AG08395 (cell line): ENCODE measurements at places on chromosomes 7 and 10.

- peak; percentile 26 for DNase-seq
These were observed 786 bp upstream of the CNOT4 start for GRCh38 chr7:135510592-135511183.

GRCh38 chr10:119251315-119251708 lies 43.9 kb downstream of the GRK5 start:
- peak; percentile 65 for DNase-seq

DNA sequence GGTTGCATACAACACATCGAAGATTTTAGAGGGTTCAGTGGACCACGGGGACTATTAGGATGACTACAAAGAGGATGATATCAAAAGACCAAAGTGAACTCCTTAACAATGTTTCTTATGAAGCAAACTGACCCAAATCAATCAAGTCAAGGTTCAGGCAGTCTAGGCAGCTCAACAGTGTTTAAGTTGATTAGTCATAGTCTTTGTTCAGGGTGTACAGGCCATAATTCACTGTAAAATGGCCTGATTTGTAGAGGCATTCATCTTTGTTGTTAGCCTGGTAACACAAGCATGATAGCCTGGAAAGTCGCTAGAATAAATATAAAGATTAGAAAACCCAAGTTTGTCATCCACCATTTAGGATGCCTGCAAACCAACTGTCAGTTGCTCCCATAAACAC lies 32.6 kb downstream of the ANTXRL start:
- DNase-seq: no peak

- DNase-seq: no peak
These were observed 190.3 kb upstream of the TMEM196 start for GRCh38 chr7:19963695-19964094.

DNA sequence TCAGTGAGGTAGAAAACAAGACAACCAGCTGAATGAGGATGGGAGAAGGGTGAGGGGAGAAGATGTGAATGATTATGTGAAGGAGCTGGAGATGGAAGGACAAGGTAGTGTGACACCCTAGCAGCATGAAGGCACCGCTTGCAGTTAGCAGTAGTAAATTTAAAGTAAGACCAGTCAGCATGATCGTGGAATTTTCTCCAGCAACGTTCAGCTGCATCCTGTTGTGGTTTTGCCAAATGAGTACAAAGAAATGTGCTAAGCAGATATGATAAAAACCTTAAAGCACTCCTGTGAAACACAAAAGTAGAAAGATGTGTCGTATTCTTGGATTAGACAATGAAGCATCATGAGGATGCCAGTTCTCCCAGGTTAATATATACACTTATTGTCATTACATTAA lies 34.1 kb upstream of the IFRD1 start:
- DNase-seq: no peak

DNA sequence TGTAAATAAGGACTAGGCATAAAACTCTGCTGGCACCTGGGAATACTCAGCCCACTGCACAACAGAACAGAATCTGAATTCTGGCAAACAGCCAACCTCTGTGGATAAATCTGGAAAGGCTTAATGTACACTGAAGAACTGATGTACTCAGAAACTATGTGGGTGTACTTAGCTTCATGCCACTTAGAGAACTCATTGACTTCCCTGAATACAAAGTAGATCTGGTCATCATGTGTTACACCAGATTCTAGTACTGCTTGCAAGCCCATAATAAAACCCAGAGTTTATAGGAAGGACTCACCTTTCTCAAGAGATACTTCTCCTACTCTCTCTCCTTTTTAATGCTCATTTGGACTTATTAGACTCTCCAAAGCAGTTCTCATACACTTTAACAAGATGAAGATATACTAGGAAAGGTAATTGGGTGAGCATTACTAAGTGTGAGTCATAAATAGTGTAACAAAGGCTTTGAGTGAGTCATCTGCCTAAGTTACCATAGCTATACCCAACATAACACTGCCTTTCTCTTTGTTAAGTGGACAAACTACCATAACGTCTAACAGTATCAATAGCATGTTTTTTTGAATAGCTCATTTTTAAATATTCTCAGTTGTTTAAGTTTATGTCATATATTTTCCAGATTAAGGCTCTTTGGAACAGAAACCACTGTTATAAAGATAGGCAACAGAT lies 309.1 kb downstream of the MDFIC start:
- DNase-seq: peak; percentile 82

DNA sequence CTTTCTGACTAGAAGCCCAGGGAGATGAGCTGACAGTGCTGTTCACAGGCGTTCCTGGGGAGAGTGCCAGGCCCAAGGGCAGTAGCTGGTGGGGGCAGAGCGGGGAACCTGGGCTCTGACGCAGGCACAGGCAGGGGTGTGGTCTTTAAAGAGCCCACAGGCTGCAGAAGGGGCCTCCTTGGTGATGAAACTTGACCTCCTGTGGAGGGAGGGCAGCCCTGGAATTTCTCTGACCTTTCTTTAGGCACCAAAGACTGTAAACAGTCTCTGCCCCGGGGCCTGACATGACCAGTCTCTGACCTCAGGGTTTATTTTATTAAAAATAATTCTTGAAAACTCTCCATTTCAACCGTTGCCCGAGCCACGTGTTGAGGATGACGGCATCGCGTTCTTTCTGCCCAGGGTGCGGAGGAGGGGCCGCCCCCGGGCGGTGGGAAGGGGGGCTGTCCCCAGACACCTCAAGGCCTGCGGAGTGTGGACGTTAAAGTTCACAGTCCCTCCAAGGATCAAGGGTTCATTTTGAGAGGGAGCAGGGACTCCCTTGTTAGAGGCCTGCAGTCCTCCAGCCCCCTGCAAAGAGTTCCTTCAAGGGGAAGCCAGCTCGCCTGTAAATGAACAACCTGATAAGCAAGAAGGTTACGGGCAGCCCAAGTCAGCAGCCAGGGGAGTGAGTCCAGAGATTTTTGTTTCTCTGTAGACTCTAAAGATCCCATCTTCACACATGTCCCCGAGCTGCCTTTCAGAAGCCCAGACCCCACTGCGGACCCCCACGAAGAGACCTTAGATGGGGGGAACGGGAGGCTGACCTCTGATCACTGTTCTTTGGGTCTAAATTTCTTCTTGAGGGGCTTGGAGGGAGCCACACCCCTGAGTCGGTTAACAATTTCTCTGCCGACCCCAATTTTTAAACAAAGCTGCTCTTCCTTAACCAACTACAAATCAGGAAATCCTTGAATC lies 128.9 kb downstream of the VIPR2 start:
- no peak for DNase-seq

- peak; percentile 46 for DNase-seq
These were observed 120.1 kb downstream of the ELAPOR2 start for GRCh38 chr7:86939197-86939814.

DNA sequence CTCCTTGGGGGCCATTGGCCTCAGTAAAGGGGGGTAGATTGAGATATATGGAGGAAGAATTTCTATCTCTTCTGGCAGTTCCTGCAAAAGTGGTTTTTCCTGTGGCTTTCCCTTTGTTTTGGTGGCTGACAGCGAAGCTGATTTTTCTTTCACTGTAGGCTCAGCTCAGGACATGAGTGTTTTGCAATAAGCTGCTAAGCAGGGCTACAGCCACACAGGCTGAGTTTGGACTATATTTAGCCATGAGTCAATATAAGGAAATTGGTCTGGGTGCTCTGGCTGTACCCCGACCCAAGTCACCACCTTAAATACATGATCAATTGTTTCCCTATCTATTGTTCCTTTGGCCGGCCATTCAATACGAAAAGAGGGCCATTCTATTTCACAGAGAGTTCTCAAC lies 212.7 kb upstream of the KCND2 start:
- no peak for DNase-seq

- DNase-seq: no peak
These were observed 1031.1 kb downstream of the SORCS1 start for GRCh38 chr10:106133451-106133850.

GRCh38 chr7:44764081-44764480 lies 15.4 kb downstream of the ZMIZ2 start:
- DNase-seq: no peak

DNA sequence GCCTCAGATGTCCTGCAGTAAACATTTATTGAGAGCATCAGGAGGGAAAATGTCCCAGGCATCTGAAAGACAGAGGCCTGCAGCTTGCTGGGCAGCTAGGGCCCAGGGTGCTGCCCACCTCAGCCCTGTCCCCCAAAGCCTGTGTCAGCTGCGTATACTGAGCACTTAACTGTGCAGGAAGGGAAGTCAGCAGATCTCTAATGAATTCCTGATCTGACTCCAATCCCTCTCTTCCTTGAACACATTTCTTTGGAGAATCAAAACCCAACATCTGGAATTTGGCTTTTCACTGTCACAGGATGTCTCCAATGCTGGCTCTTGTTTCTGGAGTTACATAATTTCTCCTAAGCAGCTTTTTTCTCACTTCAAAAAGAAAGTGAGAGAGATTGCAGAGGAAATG lies 364.7 kb upstream of the NFE2L3 start:
- DNase-seq: no peak

DNA sequence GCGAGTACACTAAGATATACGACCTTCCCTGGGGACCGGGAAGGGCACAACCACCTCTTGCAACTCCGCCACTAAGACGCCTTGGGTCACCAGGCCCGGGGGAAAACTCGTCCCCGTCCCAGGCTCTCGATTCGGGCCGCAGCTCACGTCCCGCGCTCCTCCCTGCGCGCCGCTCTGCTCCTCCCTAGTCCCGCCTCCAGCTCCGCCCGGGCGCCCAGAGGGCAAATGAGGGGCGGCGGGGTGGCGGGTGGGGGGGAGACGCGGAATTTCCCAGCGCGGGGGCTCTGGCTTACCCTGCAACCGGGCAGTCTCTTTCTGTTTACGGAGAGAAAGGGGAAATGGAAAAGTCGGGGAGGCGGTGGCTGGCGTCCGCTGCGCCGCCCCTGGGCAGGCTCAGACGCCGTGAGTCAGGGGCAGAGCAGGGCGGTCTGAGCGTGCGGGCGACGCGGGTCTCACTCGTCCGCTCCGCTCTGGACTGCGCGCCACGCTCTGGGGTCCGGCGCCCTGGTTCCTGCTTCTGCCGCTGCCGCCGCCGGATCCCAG lies at the start of gene MAP3K8:
TSS of gene MAP3K8 (plus strand) at position 455 of the 543 bp plus-strand sequence. CDS start 4,755 bp downstream, outside the sequence.
- peak; percentile 85 for DNase-seq

- DNase-seq: peak; percentile 75
These were observed 19.6 kb upstream of the GPR37 start for GRCh38 chr7:124784879-124785818.

GRCh38 chr7:19375976-19376375 lies 230.8 kb upstream of the FERD3L start:
- no peak for DNase-seq

DNA sequence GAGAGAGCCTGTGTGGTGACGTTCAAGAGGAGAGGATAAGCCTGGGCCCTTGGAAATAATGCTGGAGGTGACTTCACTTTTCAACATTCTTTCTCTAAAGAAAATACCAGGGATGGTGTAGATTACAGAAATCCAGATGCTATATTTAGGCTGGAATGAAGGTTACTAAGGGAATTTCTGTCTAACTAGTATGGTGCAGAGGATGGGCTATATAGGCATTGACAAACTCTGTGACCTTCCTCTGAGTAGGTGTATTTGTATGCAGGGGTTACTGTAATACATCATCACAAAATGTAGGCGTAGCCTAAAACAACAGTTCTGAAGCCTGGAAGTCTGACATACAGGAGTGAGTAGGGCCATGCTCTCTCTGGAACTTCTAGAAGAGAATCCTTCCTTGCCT lies 155.3 kb upstream of the INHBA start:
- DNase-seq: no peak

- peak; percentile 89 for DNase-seq
These were observed 64.0 kb downstream of the OAT start for GRCh38 chr10:124354411-124355382.

DNA sequence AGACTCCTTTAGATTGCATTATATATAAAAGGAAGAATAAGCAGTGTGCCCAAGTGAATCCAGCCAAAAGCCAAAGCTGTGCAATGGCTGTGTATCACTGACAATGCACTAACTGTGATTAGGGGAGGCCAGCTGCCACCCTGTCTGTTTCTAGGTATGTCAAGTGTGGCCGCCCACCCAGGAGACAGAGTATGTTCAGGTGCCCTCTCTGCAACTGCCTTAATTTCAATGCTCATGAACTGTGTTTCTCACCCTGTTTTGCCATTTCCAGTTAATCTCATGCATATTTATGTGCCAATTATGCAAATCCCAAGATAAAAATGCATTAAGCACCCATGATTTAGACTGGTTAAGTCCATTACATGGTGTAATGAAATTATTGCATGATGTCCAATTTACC lies 159.4 kb downstream of the FRMD4A start:
- DNase-seq: no peak

DNA sequence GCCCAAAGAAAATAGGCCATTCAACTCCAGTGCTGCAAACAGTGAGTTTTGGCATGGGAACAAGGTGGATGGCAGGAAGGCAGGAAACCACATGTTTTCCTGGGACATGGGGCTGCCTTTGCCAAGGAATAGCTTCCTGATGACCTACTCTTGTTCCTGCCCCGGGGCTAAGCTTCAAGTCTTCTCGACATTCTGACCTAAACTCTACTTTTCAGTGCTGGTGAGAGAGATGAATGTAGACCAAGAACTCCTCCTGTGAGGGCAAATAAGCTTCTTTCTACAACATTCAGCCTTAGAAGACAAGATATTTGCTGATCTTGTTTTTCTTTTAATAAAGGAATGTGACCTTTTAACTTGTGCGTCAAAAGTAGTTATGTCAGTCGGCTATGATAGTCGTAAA lies 199.0 kb downstream of the GPR37 start:
- peak; percentile 70 for DNase-seq

DNA sequence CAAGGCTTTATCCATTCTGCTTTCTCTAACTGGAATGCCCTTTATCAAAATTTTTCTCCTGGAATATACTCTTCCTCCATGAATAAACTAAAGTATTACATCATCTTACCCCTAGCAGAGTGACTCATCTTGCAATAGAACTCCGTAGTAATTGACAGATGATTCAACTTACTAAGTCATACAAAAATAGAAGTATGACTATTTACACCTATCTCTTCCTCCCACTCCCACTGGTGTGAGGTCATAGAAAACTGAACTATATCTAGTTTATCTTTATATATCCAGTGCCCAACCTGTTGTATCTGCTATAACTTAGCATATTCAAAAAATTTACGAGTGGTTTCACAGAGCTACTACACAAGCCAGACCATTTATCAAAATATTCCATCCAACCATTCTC lies 26.1 kb downstream of the ABCB1 start:
- peak; percentile 48 for DNase-seq

DNA sequence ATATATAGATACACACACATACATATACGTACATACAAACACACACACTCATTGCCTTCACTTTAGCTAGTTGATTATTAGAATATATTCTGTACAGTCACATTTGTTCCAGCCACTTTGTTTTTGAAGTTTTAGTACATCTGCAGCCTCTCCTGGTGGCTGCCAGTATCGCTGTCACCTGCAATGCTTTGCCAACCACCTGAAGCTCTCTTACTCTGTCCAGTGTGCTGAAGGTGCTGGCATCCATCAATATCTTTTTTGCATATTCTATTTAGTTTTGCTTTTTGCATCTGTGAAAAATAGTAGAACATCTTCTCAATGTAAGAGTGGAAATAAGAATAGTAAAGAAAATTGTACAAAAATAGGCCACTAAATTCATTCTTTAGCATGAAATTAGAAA lies 388.6 kb downstream of the EXOC4 start:
- DNase-seq: no peak

- no peak for DNase-seq
These were observed 79.7 kb downstream of the VIPR2 start for GRCh38 chr7:159064816-159065510.

GRCh38 chr10:117656385-117657367 lies 114.1 kb downstream of the EMX2 start:
- no peak for DNase-seq
